Left lung (tissue), 14 donors: ENCODE measurements at places on chromosomes 4 and X. TPM values are rescaled to one million over a fixed set of nuclear protein-coding genes. Genes with fewer than 3 reads are reported as not detected.

DNA sequence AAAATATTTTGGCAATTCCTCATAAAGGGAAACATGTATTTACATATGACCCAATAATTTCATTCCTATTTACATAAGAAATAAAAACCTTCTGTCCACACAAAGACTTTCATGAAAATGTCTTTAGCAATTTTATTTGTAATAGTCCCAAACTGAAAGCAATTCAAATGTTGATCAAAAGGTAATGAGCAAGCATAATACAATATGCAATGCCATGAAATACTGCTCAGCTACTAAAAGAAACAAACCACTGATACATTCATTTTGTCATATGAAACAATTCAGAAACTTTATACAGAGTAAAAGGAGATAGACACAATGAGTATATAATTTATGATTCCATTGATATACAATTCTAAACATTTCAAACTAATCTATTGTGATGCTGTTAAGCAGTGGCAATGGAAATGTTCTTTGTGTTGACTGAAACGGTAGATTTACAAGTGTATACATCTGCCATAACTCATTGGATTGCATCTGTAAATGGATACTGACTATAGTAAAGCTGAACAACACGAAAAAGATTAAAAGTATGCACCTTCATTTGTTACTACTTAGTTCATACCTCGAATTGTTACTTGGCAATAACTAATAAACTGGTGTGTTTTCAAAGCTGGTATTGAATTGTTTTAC, 335.6 kb downstream of the GASK1B start:
- DNase-seq, result no peak

Gene CLIC2
- polyA plus RNA-seq, result 12.5 TPM

Gene NPY1R
- 0.31 TPM for polyA plus RNA-seq

Gene UFSP2
- polyA plus RNA-seq, result 77.9 TPM

DNA sequence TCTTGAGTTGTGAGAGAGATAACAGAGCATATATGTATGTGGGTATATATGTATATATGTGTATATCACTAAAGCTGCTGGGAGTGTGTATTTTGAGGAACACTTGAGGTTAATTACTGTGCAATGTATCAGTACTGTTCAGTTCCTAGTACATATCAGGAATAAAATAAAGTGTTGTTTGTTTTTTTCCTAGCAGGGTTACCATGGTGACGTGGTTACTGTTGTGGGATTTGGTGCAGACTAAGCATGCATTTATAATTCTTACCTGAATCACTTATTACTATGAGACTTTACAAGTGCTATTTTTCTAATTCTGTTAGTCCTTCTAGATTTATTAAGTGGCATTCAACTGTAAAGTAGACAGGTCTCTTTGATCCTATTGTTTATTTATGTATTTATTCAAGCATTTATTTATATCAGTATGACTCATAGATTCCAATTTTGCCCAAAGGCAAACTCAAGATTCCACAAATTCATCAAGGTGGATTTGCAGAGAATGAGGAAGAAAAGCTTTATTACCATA, 26.9 kb upstream of the BEX4 start:
- DNase-seq, result no peak

DNA sequence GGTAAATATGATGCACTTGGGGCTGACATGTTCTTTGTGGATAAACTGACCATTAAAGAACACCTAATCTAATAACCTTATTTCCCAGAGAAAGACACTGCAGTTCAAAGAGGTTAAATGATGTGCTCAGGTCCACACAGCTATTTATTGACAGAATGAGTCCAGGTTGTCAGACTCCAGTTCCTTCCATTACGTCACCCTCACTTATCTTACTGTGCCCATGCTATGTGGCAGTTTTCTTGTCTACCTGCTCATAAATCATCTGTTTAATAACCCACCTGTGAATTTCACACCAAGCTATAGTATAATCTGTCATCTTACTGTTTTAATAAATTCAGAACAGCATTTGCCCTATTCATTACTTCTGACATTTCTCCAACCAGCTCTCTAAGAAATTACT, 36.7 kb downstream of the QRFPR start:
- DNase-seq, result no peak

DNA sequence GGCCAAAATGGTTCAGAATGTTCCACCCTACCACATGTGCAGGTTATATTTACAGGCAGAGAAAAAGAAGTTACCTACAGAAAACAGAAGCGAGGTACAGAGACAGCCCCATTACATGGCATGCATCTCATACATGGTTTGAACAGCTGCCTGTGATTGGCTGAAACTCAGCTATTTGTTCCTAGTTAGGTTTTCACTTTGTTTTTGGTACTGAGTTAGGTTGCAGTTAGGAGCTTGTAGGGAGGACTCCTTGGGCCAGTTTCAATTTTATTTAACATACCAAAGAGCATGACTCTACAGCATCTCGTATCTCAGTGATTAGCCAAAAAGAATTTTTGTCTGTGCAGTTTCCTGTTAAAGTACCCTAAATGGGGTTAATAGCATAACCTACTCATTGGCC, 392.0 kb downstream of the MAPK10 start:
- no peak for DNase-seq

Gene RAB39B
- 0.96 TPM for polyA plus RNA-seq

DNA sequence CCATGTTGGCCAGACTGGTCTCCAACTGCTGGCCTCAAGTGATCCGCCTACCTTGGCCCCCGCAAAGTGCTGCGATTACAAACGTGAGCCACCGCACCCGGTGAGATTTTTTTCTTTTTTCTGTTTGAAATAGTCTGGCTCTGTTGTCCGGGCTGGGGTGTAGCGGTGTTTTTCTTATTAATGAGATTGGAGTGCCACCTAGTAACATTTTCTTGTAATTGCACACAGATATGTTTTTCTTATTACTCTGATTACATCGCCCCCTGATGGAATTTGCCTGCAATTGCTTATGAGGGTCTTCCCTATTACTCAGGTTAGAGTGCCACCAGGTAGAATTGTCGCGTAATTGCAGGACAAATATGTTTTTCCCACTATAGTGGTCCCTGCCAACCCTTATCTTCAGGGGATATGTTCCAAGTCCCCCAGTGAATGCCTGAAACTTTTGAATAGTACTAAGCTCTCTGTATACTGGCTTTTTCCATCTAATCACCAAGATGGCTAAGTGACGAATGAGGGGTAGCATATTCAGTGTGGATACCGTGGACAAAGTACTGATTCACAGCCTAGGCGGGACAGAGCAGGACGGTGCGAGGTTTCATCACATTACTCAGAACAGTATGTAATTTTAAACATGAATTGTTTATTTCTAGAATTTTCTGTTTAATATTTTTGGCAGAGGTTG, 8.6 kb upstream of the PDHA1 start:
- DNase-seq, result no peak

Gene PABPC5
- 7.8 TPM for polyA plus RNA-seq

Gene PABPC4L
- polyA plus RNA-seq, result 12.3 TPM

Gene RAB9B
- polyA plus RNA-seq, result 3.4 TPM

GRCh38 chrX:150854856-150855255, 43.6 kb downstream of the CD99L2 start:
- DNase-seq, result no peak

- no peak for DNase-seq
Observed at GRCh38 chrX:129462707-129463106, 60.6 kb downstream of the SMARCA1 start.

Gene RTL9
- polyA plus RNA-seq, result 0.44 TPM

GRCh38 chr4:103591841-103592240, 127.9 kb downstream of the TACR3 start:
- no peak for DNase-seq

Gene HERC5
- polyA plus RNA-seq, result 4.5 TPM

DNA sequence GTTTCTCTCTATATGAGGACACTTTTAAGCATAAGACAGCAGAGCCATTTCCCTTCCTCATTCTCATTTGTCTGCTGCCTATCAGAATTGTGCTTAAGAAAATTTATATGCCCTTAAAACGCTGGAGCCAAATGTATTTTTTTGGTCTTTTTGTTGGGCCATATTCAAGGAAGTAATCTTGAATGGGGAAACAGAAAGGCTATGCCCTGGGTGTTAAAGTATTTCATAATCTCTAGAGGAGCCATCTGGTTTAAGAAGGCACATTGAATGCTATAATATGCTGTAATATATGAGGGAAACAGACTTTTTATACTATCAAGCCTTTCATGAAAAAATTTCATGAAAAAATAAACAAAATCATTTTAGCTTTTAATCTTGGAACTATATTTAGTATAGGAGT, 4.3 kb downstream of the DMD start:
- no peak for DNase-seq

DNA sequence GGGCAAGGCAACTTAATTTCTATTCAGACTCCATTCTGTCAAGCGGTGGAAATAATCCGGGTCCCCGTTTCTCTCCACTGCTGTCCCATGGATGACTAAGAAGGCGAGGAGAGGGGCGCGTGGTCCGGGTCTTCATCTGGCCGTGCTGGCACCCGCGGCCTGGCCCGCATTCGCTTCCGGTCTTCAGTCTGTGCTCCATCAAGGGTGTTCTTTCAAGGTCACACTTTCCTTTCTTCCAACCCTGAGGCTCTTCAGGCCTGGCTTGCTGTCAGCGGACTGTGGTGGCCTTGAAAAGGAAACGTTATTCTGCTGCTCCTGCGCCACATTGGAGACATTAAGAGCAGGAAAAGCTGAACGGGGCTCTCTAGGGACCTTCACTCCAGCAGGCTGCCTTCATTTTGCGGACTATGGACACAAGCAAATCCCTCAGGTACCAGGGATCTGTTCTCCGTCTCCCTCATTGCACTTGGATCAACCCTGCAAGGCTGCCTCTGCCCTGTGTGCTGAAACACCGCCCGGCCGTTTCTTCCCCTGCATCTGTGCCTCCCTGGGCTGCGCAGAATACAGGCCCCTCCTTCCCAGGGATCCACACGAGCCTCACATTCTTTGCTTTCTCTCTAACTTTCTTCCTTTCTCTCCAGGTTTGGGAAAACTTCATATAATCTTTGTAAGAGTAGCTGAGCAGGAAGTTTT, 5.7 kb upstream of the SLC25A4 start:
- no peak for DNase-seq

GRCh38 chr4:175470131-175470530, 341.9 kb downstream of the GPM6A start:
- no peak for DNase-seq

Gene RNF212
- 13.3 TPM for polyA plus RNA-seq

Gene FAT1
- 223 TPM for polyA plus RNA-seq

Gene FAAH2
- 9.6 TPM for polyA plus RNA-seq

- no peak for DNase-seq
Observed at GRCh38 chrX:45778616-45779015, 577.9 kb upstream of the DIPK2B start.

GRCh38 chr4:135204311-135204710, 1002.7 kb upstream of the PABPC4L start:
- DNase-seq, result no peak

DNA sequence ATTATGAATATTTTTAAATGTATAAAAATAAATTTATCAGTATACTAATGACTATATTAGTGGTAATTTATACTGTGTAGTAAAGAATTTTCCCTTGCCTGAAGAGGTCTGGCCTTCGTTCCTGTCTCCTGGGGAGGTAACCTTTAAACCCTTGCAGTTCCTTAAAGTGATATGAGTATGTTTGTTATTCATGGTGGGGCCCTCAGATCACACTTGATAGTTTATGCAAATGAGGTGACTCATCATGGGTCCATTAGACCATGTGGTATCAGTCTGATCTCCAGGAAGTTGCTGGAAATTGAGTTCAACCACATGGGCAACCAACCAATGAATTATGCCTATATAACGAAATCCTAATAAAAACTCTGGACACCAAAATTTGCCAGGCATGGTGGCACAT, 904.1 kb downstream of the RPA4 start:
- no peak for DNase-seq

DNA sequence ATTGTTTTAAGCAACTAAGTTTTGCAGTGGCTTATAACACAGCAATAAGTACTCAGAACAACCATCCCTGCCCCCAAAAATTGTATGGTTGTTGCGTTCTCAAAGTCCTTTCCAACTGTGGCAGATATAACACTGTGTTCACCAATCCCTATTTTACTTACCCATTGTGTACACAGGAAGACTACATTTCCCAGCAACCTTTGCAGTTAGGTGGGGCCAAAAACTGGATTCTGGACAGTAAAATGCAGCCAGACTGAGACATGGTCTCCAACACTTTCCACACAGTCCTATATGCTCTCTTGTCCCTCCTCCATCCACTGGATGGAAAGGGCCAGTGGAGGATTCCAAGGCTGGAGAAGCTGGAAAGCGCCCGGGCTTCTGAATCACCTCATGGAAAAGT, 523.6 kb downstream of the BCOR start:
- no peak for DNase-seq

Gene ITGB1BP2
- polyA plus RNA-seq, result 2.2 TPM

Gene ABLIM2
- polyA plus RNA-seq, result 7.3 TPM

Gene IGFBP7
- 235 TPM for polyA plus RNA-seq

DNA sequence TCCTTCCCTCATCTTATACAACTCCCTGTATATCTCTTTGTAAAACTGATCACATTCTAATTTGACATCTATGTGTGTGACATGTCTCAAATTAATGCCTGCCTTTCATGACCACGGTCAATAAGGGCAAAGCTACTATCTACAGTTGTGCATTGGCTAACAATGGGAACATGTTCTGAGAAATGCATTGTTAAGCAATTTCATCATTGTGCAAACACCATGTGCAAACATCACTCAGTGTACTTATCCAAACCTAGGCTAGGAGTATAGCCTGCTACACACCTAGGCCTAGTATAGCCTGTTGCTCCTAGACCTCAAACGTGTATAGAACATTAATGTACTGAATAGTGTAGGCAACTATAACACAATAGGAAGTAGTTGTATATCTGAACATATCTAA, 95.0 kb downstream of the BANK1 start:
- DNase-seq, result no peak

- no peak for DNase-seq
Observed at GRCh38 chrX:118551426-118551825, 55.8 kb downstream of the DOCK11 start.

DNA sequence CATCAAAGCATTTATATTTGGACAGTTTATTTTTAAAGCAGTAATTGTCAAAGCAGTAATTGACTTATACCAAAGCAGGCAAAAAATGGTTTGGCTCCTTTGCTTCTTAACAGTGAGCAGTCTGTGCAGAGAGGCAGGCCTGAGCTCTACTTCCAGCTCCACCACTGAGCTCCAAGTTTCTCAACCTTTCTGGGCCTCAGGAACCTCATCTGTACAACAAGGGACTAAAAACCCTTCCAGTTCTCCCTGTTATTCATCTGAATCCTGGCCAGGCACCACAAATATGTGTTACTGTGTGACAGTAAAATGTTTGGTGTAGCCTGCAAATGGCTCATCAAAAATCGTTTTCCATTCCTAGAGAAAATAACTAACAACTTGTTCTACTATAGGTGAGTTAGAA, 88.7 kb upstream of the TTC29 start:
- no peak for DNase-seq
